Activated naive CD4-positive, alpha-beta T cell treated with Interleukin-2 at 50 U/mL for 16 hours (primary cell): ENCODE measurements at places on chromosomes 16 and 17.
A peak's percentile ranks its signal among the peaks of the same experiment; 100 is the strongest.

GRCh38 chr17:73638556-73638955, 5.7 kb downstream of the SDK2 start:
- no peak for DNase-seq

DNA sequence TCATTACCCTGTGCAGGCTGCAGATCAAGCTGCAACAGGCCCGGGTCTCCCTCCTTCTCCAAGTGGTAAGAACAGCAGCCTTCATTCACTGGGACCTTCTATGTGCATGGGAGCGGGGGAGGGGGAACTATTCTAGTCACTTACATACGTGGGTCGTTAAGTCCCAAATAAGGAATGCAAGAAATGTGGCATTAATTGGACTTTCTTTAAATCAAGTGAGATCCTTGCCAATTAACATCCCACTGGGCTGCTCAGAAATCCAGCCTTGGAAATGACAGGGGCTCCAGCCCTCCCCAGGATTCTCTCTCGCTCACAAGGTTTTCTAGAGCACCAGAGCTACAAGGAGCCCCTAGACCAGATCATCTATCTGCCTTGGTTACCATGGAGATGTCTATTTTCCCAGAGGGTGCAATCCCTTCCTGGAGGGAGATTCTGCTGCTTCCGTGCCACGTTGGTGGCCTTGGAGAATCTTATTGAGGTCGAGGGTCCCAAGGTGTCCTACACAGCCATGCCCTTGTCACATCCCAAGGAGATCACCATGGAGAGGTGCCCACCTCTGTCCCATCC, 5.2 kb upstream of the EIF1 start:
- no peak for DNase-seq

GRCh38 chr17:19364699-19365498, 2.4 kb upstream of the B9D1 start:
- no peak for DNase-seq

GRCh38 chr17:72184805-72185204, 64.0 kb downstream of the SOX9 start:
- no peak for DNase-seq

DNA sequence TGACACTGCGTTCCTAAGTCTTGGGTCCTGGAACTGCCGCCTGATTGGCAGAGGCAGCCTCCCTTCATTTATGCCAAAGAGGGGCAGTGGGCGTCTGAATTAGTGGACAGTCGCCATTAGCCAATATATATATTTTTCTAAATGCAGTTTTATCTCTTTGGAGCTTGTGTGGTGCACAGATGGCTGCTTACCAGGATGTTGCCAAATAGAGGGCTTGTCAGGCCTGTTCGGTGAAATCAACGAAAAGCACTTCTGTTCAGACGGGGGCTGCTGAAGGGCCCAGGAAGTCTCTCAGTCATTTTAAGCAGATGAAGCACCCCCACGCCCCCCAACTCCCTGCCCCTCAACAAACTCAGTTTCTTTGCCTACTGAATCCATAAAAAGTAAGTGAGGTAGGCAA, 66.0 kb downstream of the RAP1GAP2 start:
- no peak for DNase-seq

DNA sequence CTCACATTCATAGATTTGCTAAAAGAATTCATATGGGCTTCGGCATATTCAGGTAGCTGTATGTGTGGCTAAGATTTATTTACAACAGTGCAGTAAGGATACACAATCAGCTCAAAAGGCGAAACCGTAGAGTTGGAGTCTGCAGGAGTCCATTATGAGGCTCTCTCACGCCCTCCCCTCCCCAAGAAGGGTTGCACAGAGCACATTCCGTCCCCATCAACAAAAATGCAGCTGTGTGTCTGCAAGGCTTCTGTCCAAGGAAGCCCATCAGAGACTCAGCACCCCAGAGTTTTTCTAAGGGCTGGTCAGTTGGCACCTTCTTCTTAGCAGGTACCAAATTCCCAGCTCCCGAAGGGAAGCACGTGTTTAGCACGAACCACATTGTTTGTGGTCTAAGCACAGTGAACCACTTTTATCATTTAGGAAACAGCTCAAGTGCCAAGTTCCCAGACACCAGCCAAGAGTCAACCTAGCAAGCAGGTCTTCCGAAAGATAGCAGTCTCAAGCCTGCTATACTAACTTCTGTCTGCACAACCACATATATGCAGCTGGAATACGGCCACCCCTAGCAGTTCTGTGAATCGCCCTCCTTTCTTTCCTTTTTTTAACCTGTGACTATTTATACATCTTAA, 28.5 kb upstream of the MEAK7 start:
- DNase-seq, result no peak

DNA sequence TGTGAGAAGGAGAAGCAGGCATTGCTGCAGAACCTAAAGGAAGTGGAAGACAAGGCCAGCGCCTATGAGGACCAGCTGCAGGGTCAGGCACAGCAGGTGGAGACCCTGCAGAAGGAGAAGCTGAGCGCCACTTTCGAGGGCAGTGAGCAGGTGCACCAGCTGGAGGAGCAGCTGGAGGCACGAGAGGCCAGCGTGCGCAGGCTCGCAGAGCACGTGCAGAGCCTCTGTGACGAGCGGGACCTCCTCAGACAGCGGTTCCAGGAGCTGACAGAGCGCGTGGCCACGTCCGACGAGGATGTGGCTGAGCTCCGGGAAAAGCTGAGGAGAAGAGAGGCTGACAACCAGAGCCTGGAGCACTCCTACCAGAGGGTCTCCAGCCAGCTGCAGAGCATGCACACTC, 41.5 kb downstream of the PLD6 start:
- no peak for DNase-seq

DNA sequence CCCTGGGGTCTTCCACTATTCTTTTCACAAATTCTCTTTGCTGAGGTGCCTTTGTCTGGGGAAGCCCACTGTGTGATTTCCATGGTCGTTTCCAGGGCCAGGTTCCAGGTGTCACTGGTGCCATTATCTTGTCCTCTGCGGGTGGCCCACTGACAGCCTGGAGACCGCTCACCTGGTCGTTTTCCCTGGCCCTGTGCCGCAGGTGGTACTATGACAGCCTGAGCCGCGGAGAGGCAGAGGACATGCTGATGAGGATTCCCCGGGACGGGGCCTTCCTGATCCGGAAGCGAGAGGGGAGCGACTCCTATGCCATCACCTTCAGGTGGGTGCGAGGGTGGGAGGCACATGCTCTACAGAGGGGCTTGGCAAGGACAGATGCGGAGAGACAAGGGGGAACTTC, 98.9 kb downstream of the SDR42E1 start:
- DNase-seq, result no peak

GRCh38 chr17:72656130-72656763, 436.2 kb downstream of the SLC39A11 start:
- no peak for DNase-seq

- peak; percentile 73 for DNase-seq
Observed at GRCh38 chr17:63919311-63919723, 678 bp upstream of the GH1 start.

GRCh38 chr17:2087597-2088211, 32.8 kb downstream of the HIC1 start:
- peak; percentile 66 for DNase-seq

- DNase-seq, result no peak
Observed at GRCh38 chr17:59124665-59125064, 18.0 kb upstream of the TRIM37 start.

DNA sequence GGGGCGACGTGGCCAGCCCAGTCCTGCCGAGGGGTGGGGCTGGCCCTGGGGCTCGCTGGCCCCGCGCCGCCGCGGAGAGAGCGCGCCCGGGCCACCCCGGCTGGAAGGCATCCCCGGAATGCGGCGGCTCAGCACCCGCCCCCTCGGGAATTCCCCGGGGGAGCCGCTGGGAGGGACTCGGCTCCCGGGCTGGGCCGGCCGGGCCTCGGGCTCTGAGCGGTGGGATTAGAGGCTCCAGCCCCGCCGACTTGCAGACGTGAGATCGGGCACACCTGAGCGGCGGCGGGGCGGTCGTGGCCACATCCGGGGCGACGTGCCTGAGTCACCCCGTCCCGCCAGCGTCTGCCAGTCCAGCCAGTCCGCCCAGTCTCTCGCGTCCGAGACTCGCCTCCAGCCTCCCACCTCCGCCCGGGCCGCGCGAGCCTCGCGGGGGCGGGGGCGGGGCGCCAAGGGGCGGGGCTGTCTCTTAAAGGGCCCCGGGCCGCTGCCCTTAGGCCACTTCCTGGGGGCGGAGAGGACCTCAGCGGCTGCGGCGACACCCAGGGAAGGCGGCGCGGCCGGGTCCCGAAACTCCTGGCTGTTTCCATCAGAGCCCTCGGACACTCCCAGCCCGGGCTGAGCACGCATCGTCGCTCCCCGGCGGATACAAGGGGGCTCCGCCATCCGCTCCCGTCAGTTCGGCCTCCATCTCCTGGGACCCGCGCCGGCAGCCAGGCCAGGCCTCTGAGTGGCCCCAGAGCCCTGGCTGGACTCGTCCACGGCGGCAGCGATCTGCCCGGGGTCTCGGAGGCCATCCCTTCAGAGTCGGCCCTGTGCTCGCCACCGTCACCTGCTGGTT, at the start of gene KCTD11:
KCTD11 (plus strand) TSS at position 498 of the 838 bp plus-strand sequence.
- peak; percentile 72 for DNase-seq

DNA sequence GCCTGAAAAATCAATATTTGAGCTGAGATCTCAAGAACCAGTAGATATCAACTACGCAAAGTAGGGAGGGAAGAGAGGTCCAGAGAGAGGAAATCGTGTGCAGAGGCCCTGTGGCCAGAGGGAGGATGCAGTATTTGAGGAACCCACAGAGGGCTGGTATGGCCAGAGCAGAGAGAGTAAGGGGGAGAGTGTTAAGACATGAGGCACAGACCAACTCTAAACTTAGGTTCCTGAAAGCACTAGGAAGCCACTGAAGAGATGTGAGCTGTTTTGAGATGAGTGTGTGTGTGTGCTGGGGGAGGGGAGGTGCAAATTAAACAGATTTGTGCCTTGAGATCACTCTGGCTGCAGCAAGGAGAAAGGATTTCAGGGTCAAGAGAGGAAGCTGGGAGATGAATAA, 10.9 kb downstream of the SLC13A2 start:
- no peak for DNase-seq

DNA sequence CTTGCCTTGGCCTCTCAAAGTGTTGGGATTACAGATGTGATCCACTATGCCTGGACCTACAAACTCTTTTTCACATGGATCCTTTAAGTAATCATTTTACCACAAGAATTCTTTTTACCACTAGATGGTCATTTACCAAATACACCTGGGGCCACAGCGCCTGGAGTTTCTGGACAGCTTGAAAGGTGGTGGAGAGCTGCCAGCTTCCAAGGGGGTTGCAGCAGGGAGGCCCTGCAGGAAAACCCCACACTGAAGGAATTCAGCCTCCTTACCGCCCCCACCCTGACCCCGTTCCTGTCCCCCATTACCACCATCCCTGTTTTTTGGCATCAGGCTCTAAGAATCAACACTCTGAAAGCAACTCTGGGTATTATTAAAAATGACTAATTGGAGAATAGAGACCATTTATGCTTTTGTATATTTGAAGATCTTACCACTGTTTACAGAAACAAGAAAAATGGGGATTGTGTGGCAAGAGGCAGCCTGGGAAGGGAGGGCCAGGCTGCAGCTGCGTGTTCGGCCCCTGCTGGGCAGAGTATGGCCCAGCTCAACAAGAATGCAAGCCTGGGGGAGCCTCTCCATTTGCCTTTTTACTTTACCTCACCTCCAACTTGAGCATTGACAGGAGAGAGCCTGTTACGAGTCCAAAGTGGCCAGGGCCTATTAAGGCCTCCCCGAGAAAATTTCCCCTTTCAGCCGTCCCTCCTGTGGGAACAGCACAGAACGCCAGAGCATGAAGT, 209.9 kb downstream of the ZFHX3 start:
- DNase-seq, result no peak

GRCh38 chr16:88650749-88651275, at the start of gene CYBA:
CYBA (minus strand) TSS chr16:88651053; CDS start chr16:88651013, 40 bp downstream.
- peak; percentile 79 for DNase-seq

DNA sequence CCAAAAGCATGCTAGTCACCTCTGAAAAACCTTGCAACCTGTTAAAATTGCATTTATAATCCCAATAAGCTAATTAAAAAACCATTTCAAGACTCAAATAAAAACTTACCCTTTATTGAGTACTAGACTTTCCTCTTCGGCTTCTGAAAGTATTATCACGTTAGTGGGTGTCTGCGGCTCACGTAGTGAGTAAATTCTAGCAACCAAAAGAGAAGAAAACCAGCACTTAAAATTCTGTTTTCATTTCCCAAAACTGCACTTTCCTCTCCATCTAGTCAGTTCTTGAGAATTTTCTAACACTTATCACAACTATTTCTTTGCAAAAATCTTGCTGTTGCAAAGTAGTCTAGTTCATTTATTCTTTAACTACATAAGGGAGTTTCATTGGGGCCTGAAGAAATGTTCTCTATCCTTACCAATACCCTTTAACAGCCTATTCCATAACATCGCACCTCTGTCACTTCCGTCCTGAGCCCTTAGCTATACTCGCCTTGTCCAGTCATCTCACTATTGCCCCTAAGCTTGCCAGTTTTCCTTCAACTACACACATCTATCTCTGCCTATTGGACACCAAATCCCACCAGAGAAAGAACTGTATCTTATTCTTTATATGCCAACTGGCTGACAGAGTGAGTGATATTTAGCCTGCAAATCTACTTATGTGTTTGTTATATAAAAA, 8.7 kb downstream of the NUP88 start:
- no peak for DNase-seq

DNA sequence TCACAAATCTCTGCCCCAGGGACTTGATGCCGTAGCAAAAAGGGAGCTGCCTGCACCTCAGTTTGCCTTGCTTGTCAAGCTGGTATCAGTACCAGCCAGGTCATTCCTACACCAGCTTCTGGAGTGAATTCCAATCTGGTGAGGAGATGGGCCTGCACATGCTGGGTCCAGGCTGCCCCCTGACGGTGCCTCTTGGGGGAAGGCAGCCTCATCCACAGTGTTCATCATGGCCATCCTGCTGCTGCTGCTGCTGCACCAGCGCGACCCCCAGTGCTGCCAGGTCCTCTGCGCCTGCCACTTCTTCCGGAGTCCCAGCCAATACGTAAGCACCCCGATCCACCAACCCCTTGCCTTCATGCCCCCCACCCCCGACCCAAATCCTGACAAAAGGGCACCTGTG, 8.3 kb downstream of the MRPL27 start:
- DNase-seq, result no peak

DNA sequence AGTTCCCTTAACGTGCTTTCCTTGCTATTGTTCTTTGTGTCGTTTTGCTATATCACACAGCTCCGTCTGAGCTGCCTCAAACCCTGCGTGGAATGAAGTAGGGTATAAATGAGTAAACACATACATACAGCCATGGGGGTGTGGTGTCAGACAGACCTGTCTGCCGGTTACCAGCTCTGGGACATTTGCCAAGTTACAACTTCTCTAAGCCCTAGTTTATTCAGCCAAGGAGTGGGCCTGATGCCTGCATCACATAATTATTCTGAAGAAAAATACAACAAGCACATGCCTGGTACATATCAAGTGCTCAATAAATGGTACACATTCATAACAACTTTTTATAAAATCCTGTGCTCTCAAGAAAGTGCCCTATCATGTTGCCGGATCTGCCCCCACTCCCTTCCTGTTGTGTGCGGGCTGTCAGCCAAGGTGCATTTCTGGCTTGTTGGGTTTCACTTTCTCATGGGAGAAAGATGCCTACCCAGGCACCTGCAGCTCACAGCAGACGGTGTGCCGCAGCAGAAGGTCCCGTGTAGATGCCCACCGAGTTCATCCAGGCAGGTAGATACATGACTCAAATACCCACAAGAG, 30.5 kb downstream of the SMPD3 start:
- DNase-seq, result peak; percentile 75
